Right forelimb (tissue), 1 donor: ENCODE measurements at places on chromosomes 2 and 18.
A peak's percentile ranks its signal among the peaks of the same experiment; 100 is the strongest.

DNA sequence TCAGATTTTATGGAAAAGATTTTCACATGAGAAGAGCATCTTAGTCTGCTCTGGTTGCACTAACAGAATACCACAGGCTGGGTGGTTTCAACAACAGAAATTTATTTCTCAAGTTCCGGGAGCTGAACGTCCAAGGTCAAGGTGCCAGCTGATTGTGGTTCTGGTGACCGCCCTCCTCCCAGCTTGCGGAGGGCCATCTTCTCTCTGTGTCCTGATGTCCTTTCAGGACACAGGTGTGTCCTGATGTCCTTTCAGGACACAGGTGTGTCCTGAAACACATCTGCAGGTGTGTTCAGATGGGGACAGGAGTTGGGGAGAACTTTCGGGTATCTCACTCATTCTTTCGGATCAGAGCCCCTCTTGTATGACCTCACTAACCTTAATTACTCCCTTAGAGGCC, 374.9 kb downstream of the SOX11 start:
- no peak for DNase-seq

DNA sequence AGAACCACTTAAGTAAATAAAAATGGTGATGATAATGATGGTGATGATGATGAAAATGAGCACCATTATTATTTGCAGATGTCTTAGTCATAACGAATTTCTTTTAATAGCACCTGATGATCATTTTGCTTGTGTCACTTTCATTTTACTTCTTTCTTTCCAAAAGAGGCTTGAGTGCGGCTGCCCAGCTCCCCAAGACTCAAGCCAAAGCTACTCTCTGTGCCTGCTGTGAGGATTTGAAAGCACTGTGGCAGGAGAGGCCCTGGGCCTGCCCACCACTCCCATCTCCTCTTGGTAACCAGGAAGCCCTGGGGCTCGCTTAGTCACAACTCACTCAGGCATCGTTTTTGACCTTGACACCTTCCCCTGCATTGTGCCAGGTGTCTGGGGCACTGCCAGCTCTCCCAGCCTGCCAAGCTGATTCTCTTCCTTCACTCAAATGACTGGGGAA, 41.2 kb downstream of the RPL37A start:
- no peak for DNase-seq

- no peak for DNase-seq
Observed at GRCh38 chr2:26461601-26462023, 16.3 kb downstream of the OTOF start.

- no peak for DNase-seq
Observed at GRCh38 chr2:219335373-219335786, 2.8 kb upstream of the RESP18 start.

GRCh38 chr2:120677696-120678247, 57.9 kb upstream of the GLI2 start:
- DNase-seq, result no peak

- no peak for DNase-seq
Observed at GRCh38 chr2:26574900-26575560, 66.1 kb downstream of the CIB4 start.

GRCh38 chr2:82994151-82994550, 1464.9 kb downstream of the SUCLG1 start:
- DNase-seq, result no peak

DNA sequence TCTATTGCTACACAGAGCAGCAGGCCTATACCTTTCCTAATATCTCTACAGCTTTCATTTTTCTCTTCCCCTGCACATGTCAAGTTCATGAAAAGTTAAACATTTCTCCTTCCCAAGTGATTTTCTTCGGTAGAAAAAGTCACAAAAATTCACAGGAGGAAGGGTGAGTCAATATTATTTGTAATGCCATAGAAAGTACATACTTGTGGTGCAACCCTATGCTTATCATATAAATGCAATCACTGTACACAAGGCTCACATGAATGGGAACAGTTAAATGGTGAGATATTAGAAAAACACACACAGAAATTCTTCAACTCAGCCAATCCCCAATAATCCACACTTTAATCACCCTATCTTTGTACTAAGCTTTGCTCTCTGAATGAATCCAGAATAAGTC, 651.6 kb downstream of the LRRTM4 start:
- no peak for DNase-seq

- DNase-seq, result no peak
Observed at GRCh38 chr2:149329068-149329467, 1.3 kb upstream of the LYPD6 start.

DNA sequence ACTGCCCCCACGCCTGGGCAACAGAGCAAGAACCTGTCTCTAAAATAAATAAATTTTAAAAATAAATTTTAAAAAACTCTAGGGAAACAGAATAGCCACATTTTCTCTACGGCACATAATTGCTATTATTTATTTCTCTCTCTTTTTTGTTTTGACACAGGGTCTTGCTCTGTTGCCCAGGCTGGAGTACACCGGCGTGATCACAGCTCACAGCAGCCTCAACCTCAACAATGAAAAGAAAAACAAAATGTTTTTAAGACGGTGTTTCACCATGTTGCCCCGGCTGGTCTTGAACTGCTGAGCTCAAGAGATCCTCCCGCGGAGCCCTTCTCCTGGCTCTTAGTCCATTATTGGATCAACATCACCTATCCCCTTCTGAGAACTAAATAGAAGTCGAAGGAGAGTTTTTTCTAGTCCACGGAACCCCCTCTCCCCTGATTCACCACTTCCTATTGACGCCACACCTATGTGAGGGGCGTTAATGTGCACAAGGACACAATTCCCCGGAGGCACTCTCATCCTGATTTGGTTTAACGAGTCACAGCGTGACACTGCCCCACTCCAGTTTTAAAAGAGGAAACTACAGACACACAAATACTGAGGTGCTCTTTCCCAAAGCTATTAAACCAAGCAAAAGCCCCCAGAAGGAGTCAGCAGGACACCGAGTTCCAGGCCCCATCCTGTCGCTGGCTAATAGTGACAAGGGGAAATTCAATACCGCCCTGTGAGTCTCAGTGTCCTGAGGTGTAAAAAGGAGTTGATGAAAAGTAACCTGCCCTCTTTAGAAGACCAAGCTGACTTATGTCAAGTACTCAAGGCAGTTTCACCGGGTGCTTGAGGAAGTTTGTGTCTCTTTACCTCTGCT, 1.1 kb downstream of the NPC1 start:
- DNase-seq, result no peak

- DNase-seq, result no peak
Observed at GRCh38 chr2:98473995-98474780, 29.5 kb downstream of the INPP4A start.

DNA sequence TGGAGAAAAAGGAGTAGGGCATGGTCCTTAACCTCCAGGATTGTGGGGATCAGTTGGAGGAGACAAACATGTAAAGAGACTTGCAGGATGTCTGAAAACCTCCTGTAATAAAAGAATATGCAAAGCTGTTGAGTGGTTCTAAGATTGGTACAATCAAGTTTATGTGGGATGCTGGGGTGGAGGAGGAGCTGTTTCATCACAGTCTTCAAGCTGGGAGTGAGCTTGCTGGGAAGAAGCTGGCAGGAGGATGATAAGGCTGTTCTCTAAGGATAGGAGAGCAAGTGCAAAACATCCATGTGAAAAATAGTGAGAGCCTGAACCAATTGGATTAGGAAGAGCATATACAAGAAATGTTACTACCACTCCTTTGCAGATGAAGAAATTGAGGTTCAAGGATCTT, 161.9 kb upstream of the CRIM1 start:
- no peak for DNase-seq

- DNase-seq, result peak; percentile 65
Observed at GRCh38 chr2:121075006-121075551, 209.9 kb downstream of the TFCP2L1 start.

- no peak for DNase-seq
Observed at GRCh38 chr18:32613821-32614220, 143.1 kb upstream of the GAREM1 start.

DNA sequence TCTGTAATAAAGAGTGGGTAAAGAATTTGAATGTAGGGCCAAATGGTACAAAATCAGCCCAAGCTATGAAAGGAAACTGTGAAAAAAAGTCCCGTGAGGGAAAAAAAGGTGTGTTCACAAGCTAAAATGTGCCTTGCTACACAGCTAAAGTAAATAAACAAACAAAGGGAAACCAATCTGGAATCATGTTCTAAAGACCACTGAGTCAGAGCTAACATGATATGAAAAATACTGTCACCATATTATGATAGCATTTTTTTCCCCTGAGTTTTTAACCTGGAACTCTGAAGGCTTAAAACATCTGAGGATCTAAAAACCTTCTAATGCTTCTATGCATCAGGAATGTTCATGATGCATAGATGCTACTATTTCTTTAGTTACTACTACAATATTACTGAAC, 58.8 kb downstream of the SCN1A start:
- no peak for DNase-seq

DNA sequence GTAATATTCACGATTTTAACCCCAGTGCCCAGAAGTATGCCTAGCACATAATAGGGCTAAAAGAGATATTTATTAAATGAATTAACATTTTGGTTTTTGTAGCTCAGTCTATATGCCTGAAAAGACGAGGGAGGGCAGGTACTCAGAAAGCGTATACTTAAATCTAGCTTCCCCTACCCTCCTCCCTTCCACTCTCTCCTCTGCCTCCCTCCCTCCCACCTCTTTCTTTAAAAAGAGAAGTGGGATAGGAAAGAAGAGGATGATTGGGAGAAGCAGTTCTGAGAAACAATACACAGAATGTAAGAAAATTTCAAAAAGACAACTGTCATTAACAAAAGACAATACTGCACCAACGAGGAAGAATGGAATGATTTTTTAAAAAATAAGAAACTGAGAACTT, 39.8 kb downstream of the CHMP3 start:
- no peak for DNase-seq

GRCh38 chr18:8673256-8674209, 31.8 kb upstream of the MTCL1 start:
- no peak for DNase-seq

GRCh38 chr2:37871456-37872191, 53.5 kb upstream of the RMDN2 start:
- no peak for DNase-seq

- no peak for DNase-seq
Observed at GRCh38 chr2:16242906-16243305, 302.6 kb downstream of the MYCN start.

DNA sequence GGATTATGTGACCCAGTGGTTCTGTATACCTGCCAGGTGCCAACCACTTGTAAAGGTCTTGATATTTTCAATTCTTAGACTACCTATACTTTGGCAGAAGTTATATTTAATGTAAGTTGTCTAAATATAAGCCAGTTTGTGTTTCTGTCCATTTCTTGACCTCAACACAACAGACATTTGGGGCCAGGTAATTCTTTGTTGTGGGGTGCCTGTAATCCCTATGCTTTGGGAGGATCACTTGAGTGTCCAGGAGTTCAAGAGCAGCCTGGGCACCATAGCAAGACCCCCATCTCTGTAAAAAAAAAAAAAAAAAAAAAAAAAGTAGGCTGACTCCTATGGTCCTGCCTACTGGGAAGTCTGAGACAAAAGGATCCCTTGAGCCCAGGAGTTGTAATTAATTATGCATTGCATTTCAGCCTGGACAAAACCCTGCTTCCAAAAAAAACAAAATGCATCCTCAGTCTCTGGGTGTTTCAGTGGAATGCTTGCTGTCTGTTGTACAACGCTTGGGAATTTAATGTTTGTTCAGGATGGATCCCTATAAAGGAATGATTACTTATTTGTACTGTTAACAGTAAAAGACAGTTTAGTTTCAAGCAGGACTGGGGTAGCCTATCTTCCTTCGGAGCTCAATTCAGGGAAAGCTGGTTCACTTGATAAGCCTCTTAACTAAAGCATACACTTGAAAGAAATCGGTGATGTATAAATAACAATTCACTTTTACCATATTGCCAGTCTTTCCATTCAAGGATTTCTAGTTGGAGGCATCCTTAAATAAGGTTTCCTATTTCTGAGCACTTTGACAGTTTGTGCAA, 3.4 kb downstream of the RPS27A start:
- DNase-seq, result no peak

GRCh38 chr2:100104718-100105677, 37.4 kb downstream of the AFF3 start:
- peak; percentile 58 for DNase-seq

GRCh38 chr2:156430980-156431358, 5.2 kb upstream of the GPD2 start:
- no peak for DNase-seq

- DNase-seq, result no peak
Observed at GRCh38 chr2:167572883-167573619, 674.3 kb downstream of the STK39 start.

- DNase-seq, result no peak
Observed at GRCh38 chr2:96399342-96400048, 63.9 kb downstream of the NCAPH start.

DNA sequence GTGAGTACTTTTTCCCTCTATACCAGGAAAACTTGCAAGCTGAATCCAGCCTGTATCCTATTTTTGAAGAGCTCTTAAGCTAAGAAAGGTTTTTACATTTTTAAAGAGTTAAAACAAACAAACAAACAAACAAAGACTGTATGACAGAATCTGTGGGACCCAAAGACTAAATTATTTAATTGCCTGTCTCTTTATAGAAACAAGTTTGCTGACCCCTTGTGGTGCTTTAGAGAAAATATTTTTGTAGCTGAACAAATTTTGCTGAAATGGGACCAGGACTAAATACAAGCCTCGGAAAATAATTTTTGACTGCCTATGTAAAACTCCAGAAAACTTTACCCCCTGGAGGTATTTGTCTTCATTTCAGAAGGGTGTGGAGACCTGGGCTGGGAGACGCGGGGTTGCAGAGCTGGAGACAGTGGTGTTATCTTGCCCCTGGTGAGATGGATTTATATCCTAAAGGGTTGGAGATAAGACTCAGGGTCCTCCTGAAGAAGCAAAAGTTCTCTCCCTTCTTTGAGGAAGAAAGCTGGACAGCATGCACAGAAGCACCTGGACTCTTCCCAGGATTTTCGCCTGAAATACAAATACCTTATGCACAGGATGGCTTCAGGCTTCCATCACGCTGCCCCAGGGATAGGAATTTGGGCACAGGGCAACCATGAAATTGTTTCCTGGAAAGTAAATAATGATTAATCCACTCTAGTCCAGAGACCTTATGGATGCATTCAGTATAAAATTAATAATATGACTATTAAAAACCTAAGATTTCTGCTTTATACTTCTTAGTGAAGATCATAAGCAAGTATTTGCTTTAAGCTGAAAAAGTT, 54.3 kb downstream of the TMX3 start:
- no peak for DNase-seq

- no peak for DNase-seq
Observed at GRCh38 chr2:44997963-44998362, 11.3 kb downstream of the SIX2 start.

DNA sequence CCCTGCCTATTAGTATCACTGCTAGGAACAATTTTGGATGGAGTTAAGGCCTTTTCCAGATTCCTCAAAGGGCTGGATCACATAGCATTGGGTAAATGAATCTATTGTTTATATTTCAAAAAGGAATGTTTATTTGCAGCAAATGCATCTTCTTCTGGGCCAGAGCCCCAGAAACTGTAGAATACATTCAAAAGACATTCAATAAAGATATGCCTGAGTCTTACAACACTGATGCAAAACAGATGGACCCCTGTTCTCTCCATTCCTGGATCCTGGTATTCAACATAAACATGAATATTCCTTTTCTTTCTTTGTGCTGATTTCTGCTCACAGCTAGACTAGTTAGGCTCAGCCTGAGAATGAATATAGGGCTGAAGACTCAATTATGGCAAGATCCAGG, 227.2 kb upstream of the KLHL29 start:
- DNase-seq, result no peak

GRCh38 chr18:79897940-79898625, 53.4 kb downstream of the SLC66A2 start:
- peak; percentile 40 for DNase-seq
